Stimulated activated CD4-positive, alpha-beta T cell treated with anti-CD3 and anti-CD28 coated beads, Interleukin-15, amount 100 ng/mL, for 48 hours (primary cell): ENCODE measurements at places on chromosomes 2 and 18.

DNA sequence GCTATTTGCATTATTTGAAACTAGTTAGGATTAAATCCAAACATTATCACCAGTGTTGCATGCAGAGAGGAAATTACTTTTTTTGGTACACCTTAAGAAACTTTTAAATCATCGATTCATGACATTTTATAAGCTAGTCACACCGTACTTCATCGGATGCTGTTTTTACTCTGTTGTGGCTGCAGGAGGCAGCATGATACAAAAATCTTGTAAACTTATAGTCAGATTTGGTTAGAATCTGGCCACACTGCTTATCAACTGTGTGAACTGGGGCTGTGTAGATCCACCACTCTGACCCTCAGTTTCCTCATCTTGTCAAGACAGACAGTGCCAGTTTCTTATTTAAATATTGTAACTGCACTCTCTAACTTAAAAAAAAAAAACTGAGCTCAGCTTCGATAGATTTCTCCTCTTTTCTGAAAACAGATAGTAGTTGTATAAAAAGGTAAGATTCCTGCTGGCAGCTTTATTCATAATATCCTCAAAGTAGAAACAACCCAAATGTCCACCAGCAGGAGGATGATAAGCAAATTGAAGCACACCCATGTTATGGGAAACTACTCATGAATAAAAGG lies 77.8 kb downstream of the RAPGEF4 start:
- no peak for DNase-seq

DNA sequence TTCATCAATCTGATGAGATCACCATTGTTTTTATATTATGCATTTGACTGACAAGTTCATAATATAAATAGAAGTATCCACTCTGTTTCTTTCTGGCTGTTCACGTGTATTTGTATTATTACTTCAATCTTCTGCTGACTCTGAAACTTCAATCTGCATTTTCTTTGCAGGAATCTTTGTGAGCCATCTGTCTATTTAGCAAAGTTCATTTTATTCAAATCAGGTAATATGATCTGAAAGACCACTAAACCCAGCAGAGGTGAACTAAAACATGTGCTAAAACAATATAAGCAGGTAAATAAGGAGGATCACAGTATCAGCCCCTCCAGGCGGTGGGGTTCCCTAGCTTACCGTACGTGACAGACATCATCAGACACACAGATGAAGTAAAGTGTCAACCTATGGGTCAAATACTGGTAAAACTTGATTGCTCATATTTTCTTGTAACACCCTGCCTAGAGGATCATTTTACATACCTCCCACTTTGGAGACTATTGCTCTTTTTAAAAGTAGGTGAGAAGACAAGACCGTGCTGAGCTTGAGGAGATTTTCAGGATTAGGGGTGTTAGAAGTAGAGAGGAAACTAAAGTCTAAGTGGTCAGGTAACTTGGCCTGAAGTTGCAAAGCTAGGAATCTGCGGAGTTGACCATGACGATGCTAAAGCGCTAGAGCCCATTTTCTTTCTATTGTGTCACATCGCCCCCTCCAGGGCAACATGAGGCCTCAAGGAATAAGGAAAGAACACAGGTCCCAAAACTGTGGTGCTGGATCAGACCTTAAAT lies 9.0 kb downstream of the DTNB start:
- no peak for DNase-seq

GRCh38 chr2:218727502-218728165 lies 17.0 kb downstream of the TTLL4 start:
- DNase-seq = no peak

GRCh38 chr18:74273394-74273793 lies 18.4 kb downstream of the CYB5A start:
- DNase-seq = no peak

DNA sequence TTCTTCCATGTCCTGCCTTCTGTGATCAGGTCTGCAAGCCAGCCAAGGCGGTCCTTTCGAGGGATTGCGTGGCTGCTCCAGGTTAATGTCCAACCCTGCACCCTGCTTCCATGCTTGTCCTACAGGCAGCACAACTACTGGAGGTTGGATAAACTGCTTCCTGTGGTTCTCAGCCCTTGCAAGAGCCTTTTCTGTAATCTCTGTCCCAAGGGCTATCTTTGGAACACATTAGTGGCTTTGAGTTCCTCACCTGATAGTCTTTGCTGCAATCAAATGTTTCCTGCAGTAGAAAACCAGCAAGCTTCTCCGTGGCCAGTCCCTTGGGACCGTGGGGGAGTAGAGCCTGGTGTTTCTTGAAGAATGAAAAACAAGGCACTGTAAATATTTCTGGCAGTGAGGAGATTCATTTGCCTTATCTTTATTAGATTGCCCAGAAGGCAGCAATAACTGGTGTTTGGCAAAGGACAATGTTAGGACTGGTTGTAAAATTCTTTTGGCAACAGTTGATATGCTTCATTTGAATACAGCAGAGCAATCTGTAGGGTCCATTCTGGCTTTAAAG lies 214.4 kb downstream of the FHOD3 start:
- no peak for DNase-seq
